NCI-H1105 treated with DMSO at 0.1 percent for 48 hours (cell line): ENCODE measurements at places on chromosomes 2 and 18.

DNA sequence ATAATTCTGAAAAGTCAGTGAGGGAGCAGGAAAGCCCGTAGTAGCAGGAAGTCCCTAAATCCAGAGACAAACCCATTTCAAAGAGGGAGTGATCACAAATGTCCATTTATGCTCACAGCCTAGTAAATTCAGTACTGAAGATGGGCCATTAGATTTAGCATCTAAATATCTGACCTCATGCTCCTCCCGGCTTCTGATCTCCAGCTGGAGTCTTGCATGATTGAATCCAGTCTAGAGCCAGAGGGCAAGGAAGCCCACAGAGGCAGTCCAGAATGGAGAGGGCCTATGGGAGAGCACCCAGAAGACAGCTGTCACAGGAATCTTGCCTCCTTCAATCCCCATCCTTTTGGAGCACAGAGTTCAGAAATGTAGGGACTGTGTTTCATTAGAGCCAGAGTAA lies 16.0 kb upstream of the ST8SIA3 start:
- no peak for DNase-seq

DNA sequence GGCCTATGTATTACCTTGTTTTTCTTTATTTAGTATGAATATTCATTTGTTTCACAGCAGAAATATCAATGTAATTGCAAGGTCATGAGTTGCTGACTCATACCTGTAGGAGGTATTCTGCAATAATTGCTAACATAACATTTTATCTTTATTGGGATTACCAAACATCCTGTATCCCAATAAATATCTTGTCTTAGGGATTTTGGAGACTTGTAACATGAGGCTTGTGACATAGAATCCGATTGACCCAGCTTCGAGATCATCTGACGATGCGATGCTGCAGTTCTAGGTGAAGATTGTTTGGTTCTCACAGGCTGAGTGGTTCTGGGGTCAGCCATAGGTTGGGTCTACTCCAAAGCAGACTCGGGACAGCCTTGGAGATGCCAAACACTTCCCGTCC lies 133.4 kb upstream of the RND3 start:
- DNase-seq = no peak

DNA sequence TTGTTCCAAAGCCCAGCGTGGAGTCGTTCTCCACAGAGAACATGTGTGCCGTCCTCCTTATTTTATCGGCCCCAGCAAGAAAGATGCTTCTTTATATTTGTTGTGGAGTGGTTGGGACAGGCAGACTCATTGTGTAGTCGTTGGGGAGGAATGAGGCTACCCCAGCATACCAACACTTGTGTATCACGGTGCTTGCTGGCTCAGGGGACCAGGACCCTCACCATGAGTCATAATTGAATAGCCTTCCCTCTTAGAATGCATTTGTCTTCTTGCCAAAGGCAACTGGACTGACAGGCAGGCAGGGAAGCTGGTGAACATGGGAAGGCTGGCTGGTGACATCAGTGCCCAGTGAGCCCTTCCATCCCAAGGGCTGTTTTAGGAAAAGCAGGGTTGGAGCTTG lies 4.7 kb downstream of the CAPN10 start:
- no peak for DNase-seq

- no peak for DNase-seq
Measured at GRCh38 chr2:60033325-60033724, 520.1 kb downstream of the BCL11A start.

GRCh38 chr2:45166229-45166890 lies 157.1 kb upstream of the SIX2 start:
- no peak for DNase-seq

DNA sequence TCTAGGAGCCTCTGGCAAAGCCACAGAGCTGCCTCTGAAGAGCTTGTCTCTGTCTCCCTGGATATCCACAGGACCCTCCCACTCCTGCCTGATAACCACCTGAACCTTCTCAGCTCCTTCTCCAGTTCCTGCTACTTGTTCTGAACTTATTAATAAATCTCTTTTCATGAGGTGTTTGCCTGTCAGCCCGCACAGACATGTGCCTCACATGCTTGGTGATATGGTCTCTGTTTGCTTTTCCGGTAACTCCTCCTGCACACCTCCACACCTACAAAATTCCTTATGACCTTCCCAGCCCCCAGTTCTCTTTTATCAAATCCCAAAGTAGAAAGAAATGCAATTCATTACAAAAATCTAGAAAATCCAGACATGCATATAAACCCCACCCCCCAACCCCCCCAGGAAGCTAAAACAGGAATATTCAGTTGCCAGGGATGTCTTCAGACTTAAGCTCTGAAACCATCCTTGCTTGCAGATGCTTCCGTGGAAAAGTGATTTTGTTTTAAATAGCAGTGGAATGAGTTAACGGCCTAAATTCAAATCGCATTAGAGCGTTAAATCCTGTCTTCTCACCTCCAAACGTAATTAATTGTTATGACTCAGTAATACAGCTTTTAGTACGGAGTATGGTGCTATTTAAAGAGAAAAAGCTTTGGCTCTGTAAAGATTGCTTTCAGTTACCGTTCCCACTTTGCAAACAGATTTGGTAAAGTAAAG lies 2.1 kb upstream of the PID1 start:
- DNase-seq = no peak
